ENCODE measurements at places on chromosomes 2 and 18. TPM values are rescaled to one million over a fixed set of nuclear protein-coding genes. Genes with fewer than 3 reads are reported as not detected.

Gene SPATA3
- total RNA-seq, result not detected

Gene RIT2
- not detected for total RNA-seq

Gene LIMS2
- 237 TPM for total RNA-seq

Gene CTDP1
- total RNA-seq, result 8.7 TPM

Gene HOXD4
- not detected for total RNA-seq

Gene CCDC150
- 0.97 TPM for total RNA-seq
